ENCODE measurements at places on chromosomes 5 and 9.

GRCh38 chr9:121454972-121455371 lies 44.7 kb downstream of the GGTA1 start:
- DNase-seq, result no peak

GRCh38 chr9:71754151-71754550 lies 14.2 kb downstream of the CEMIP2 start:
- no peak for DNase-seq

- DNase-seq, result no peak
Observed at GRCh38 chr5:148816782-148817181, 9.6 kb upstream of the ADRB2 start.

- no peak for DNase-seq
Observed at GRCh38 chr5:177440990-177441780, 5.4 kb upstream of the PRR7 start.

DNA sequence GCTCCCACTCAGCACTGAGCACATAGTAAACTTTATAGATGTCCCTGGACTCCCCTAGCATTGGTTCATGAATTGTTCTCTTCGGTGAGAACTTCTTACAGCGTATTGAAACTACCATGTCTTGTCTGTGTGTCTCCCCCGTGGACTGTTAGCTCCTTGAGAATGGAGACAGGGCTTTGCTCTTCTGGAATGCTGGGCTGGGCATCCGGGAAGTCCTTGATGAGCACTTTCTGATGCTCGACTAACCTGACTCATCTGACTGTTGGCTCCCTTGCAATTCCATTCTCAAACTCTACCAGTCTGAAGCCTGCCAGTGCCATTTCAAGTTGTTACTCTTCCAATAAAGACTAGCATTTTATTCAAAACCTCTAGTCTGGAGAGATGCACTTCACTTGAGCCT lies 15.0 kb upstream of the PFDN1 start:
- no peak for DNase-seq

- DNase-seq, result no peak
Observed at GRCh38 chr5:53490747-53491146, 10.3 kb downstream of the FST start.

GRCh38 chr5:138243794-138244193 lies 30.6 kb downstream of the GFRA3 start:
- DNase-seq, result no peak

DNA sequence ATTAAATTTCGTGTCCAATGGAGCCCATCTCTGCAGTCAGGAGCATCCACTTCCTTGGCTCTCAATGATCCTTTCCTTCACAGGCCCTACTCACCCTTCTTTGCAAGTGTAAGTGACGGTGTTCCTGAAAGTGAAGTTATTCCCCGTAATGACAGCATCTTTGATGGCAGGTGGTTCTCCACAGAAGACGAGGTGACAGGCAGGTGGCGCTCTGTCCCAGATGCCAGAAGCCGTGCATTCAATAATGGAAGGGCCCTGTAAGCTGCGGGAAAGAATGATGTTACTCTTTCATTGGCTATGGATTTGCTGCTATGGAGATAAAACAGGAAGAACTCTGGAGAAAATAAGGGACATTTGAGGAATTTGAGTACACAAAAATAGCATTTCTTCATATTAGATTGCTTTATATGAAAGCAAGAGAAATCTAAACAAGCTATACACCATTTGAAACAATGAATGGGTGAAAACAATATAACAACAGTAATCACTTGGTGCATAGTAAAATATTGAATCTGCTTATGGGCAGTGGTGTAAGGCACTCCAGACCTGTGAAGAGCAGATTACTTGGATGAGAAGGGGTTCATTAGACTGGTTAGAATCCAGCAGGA lies 89.9 kb upstream of the TXNDC8 start:
- DNase-seq, result peak; percentile 63

GRCh38 chr9:125593581-125594222 lies 113.3 kb downstream of the MAPKAP1 start:
- DNase-seq, result no peak
